Activated naive CD8-positive, alpha-beta T cell treated with anti-CD3 and anti-CD28 coated beads for 36 hours (primary cell): ENCODE measurements at places on chromosomes 12 and 14.

GRCh38 chr14:103066399-103066798 is 9.1 kb upstream of the CDC42BPB start:
- no peak for DNase-seq

GRCh38 chr12:80056845-80057244 is 42.5 kb upstream of the OTOGL start:
- no peak for DNase-seq

DNA sequence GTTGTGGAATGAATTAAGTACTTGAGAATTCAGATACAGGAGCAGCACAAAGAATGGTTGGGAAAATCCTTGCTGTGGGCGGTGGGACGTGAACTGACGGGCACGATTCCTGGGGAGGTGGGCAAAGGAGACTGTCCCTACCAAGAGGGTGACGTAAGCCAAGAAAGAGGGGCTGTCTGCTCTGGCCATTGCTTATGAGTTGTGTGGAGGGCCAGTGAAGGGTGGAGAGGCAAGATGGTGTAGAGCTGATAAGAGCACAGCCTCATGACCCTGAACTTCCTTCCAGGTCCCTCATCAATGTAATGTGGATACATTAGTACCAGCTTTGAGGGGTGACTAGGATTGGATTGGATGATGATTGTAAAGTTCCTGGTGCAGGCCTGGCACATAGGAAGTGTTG is 50.2 kb downstream of the WDR20 start:
- no peak for DNase-seq

DNA sequence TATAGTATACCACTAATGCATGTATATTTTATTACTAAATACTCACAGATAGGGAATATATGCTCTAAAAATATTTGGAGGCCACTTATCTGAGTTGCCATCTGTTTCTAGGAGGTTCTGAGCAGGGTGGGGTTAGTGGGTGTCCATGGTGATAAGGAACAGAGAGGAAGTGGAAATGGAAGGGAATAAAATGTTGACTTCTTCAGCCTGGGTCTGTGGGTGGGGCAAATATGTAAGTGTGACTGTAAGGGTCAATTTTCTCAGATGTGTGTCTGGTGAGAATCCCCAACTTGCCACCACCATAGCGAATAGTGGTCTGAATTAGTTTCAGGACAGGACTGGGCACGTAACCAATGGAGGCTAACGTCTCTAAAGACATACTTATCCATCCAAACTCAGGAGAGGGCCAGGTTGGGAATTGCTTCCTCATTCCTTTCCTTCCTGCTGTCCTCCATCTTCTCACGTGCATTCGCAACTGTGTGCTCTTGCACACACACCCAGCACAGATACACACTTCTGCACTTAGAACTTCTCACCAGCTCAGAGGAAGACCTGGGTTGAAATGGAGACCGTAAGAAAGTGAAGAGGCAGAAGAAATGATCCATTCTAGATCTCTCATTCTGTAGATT is 54.2 kb upstream of the GZMB start:
- DNase-seq: no peak

DNA sequence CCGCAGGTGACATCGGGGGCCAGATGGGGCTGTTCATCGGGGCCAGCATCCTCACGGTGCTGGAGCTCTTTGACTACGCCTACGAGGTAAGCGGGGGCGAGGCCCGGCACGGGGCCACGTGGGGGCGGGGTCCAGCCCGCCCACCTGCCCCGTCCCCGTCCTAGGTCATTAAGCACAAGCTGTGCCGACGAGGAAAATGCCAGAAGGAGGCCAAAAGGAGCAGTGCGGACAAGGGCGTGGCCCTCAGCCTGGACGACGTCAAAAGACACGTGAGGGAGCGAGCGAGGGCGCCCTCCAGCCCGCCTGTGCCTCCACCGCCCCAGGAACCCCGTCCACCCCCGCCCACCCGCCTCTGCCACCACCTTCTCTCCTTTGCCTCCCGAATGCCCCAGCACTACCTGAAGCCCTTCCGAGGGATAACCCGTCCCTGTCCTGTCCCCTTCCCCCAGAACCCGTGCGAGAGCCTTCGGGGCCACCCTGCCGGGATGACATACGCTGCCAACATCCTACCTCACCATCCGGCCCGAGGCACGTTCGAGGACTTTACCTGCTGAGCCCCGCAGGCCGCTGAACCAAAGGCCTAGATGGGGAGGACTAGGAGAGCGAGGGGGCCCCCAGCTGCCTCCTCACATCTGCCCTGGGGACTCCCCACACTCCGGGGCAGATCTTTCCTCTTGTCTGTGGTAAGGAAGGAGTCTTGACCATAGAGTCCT is 3.9 kb upstream of the SMARCD1 start:
- no peak for DNase-seq

- no peak for DNase-seq
Observed at GRCh38 chr14:26765301-26765700, 167.5 kb upstream of the NOVA1 start.

- DNase-seq: no peak
Observed at GRCh38 chr12:10331642-10332239, 24.1 kb downstream of the KLRD1 start.

DNA sequence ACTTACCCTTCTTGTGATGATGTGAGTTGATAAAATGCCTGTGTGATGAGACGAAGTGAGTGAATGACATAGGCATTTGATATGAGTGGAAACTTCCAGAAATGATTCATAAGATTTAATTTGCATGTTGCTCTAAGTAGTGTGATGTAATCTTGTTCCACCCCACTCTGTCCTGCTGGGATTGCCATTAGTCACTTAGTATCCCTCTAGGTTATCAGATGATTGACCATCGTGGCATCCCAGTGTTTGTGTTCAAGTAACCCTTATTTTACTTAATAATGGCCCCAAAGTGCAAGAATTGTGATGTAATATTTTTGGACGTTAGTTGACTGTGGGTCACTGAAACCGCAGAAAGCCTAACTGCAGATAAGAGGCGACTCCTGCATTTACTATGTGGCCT is 214.4 kb upstream of the DIO2 start:
- no peak for DNase-seq

DNA sequence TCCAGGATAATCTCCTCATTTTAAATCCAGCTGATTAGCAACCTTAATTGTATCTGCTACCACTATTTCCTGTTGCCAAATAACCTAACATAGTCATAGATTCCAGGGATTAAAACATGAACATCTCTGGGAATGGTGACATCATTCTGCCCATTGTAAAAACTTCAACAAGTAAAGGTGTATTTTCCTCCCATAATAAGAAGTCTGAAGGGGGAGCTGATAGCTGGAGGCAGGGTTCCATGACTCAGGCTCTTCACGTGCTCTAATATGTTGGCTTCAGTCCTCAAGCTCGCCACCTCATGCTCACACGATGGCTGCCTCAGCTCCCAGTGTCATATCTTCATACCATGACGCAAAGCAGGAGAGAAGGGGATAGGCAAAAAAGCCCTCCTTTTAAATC is 172.0 kb upstream of the VASH1 start:
- DNase-seq: no peak

DNA sequence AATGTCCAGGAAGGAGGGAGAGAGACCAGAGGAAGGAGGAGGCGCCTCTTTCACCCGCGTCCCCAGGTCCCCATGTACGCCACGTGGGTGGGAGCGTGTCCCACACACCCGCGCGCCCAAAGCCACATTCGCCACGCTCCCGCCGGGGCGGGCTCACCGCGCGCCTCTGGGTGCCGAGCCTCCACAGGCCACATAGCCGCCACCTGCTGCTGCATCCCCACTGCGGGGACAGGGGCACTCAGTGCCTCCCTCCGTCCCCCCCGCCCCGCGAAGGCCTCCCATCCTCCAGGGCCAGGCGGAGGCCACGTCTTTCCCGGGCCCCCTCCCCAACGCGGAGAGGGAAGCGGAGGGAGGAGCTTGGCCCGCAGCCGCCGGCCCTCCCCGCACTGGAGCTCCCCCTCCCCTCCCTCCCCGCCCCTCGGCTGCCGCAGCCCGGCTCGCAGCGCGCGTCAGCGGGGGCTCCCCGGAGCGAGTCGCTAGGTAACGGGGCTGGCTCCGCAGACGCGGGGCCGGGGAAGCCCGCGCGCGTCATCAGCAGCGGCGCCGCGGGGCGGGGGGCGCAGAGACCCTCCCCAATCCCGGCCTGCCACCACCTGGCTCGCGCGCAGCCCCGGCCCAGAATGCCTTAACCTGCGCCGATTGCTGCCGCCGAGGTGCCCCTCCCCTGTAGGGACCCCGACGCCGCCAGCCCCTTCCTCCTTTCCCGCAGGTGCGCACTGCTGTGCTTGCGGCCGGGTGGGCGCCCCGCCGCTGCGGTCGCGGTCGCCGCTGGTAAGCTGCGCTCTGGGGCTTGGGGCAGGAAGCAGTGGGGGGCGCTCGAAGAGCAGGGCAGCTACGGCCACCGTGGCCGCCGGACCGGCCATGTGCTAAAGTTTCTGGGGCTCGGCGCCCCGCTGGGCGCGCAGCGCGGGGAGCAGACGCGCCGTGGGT is 536 bp upstream of the TUNAR start:
- peak; percentile 5 for DNase-seq

DNA sequence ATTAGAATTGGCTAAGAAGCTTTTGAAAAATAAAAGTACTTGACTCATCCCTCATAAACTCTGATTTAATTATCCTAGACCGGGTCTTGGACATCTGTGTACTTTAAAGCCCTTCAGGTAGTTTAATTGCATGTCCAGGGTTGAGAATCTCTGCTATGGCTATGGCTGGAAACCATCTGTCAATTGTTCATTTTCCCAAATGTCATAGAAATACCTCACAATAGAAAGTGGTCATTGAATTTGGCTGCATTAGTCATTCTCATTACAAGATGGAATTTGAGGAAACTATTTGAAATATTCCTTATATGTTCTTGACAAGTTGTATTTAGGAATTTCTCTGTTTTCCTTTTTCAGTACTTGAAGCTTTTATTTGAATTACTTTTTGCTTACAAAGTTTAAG is 111.3 kb downstream of the TSHR start:
- DNase-seq: no peak

GRCh38 chr12:55929306-55929791 is 1.6 kb upstream of the DGKA start:
- DNase-seq: peak; percentile 91

DNA sequence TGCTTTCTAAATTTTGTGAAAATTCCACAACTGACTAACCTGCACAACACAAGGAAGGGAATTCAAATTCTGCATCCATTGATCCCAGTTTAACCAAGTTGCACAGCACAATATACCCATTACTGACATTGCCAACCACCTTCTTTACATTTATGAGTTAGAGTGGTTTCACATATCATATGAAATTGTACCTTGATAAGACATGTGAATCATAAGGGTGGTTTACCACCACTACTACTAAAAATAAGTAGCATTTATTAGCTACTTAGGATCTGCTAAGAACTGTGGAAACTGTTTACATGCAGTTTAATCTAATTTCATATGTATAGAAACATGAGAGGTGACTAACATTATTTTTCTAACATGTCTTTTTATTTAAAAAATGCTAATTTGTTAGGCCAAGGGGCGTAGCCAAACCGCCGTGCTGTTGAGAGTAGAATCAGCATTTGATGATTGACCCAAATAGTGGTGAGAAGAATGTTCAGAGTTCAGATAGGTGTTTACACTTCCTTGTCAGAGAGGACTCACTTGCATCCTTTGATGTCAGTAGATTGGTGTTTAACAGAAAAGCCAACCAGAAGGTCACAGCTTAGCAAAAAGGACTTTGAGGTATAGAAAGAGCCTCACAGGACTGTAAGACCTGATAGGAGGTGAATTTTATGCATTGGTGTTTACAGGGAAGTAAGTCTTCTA is 56.2 kb downstream of the LRFN5 start:
- DNase-seq: no peak

GRCh38 chr12:97938031-97938430 is 475.4 kb downstream of the RMST start:
- DNase-seq: no peak

DNA sequence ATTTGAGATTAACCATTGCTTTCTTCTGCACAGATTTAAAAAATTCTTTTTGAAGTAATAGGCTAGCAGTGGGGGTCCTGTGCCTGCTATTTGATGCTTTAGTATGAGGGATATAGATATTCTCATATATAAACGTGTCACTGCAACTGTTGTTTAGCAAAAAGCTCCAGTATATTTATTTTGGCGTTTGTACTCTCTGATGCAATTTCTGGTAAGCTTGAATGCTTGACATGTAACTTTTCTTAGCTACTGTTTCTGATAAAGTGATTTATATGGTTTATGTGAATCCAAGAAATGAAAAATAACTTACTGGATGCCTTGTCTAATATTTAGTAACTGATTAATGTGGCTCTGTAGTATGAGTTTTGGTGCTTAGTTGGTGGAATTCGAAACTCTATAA is 77.1 kb downstream of the TTLL5 start:
- no peak for DNase-seq

DNA sequence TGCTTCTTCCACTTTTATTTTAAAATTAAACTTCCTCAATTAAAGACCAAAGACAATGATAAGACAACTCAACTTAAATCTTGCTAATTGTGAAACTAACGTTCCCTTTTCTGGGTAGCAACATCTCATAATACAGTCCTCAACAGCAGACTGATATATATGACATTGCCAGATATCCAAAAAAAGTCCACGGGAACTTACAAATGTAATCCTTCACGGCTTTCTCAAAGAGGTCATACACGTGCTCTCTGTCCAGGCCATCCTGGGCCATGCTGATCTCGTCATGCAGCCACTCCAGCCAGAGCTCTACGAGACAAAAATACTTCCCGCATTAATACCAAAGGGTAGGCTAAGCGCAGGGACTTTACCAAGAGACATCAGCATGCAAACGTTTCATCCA is 13.3 kb downstream of the SART3 start:
- no peak for DNase-seq

DNA sequence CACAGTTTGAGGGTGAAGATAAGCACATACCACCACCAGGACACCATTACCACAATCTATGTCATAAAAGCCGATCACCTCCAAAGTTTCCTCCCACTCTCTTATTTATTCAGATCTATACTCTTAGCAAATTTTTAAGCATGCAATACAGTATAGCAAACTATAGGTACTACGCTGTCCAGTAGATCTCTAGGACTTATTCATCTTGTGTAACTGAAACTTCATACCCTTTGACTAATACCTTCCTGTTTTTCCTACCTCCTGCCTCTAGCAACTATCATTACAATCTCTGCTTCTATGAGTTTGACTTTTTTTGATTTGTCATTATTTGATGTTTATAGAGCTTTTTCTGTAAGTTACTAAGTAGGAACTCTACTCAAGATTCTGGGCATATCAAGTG is 84.5 kb upstream of the MANSC4 start:
- DNase-seq: no peak

DNA sequence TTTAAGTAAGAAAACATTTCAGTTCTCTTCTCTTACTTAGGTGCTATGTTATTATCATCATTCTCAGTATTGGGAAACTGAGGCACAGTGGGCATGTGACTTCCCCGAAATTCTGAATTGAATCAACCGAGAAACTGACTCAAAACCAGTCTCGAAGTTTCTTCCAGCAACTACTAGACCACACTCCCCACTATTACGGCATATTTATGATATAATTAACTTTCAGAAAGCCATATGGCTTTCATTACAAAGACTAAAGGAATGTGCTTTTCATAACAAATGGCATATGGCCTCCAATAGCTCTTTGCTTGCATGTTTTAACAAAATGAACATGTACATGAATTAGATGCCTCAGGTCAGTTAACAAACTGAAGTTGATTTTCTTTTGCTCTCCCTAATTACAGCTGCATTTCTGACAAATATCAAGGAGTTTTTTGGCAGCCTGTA is 182.9 kb upstream of the SLC38A2 start:
- DNase-seq: no peak

GRCh38 chr12:65826353-65827171 is 2.3 kb downstream of the HMGA2 start:
- DNase-seq: no peak
